ENCODE measurements at places on chromosomes 1 and 21. TPM values are rescaled to one million over a fixed set of nuclear protein-coding genes. Genes with fewer than 3 reads are reported as not detected.

Gene SLFNL1
- 0.58 TPM for total RNA-seq

Gene COL16A1
- total RNA-seq: 170 TPM

Gene UBXN10
- total RNA-seq: not detected

Gene SPRR2B
- total RNA-seq: not detected

Gene SLC9C2
- total RNA-seq: not detected

Gene RIPPLY3
- total RNA-seq: not detected

Gene SMPDL3B
- not detected for total RNA-seq

Gene ARTN
- not detected for total RNA-seq

Gene LRRN2
- 1.2 TPM for total RNA-seq

Gene PGLYRP4
- not detected for total RNA-seq

Gene PROK1
- not detected for total RNA-seq

Gene OR2T2
- not detected for total RNA-seq

Gene PCP4
- total RNA-seq: not detected

Gene SERTAD4
- 1.9 TPM for total RNA-seq

Gene SLC16A4
- 11.6 TPM for total RNA-seq

Gene PNRC2
- total RNA-seq: 68.9 TPM

Gene NTMT2
- not detected for total RNA-seq

Gene TNFRSF9
- not detected for total RNA-seq

Gene RGS5
- total RNA-seq: 13.4 TPM

Gene LCK
- not detected for total RNA-seq

Gene GBP7
- total RNA-seq: not detected

Gene KRTAP11-1
- not detected for total RNA-seq

Gene HMCN1
- total RNA-seq: 18.7 TPM

Gene OR2T11
- not detected for total RNA-seq

Gene VANGL2
- 0.60 TPM for total RNA-seq

Gene LAD1
- 8.6 TPM for total RNA-seq

Gene LCA5L
- total RNA-seq: 2.5 TPM

Gene DISC1
- 2.6 TPM for total RNA-seq

Gene SIM2
- total RNA-seq: not detected

Gene FCGR1A
- not detected for total RNA-seq

Gene SLC25A34
- total RNA-seq: 3.9 TPM

Gene MYOG
- total RNA-seq: 8.9 TPM

Gene KIAA0040
- 0.58 TPM for total RNA-seq

Gene CD52
- total RNA-seq: not detected

All from pericardium fibroblast (primary cell).